IgD-negative memory B cell (primary cell): ENCODE measurements at places on chromosomes 11 and 22. TPM values are rescaled to one million over a fixed set of nuclear protein-coding genes. Genes with fewer than 3 reads are reported as not detected.

GP1BB gene
- polyA plus RNA-seq, result 2.0 TPM

BLID gene
- not detected for polyA plus RNA-seq

CTTN gene
- 0.74 TPM for polyA plus RNA-seq

MYEOV gene
- 1.4 TPM for polyA plus RNA-seq

MMP3 gene
- not detected for polyA plus RNA-seq

DEUP1 gene
- polyA plus RNA-seq, result not detected
